ENCODE measurements at places on chromosomes 5 and 9.

DNA sequence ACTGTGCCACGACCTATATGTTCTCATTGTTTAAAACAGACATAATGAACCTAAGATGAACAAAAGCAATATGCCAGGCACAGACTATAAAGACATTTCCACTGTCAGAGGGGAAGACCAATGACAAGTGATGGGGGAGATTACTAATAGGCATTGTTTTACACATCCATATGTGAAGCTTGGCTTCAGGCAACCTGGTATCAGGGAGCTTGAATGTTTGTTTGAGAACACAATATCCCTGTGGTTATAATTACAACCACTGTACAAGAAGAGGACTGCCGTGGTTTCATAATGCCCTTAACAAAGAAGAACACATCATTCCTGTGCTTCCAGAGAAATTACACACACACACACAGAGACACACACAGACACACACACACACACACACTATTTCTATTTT, 385.7 kb downstream of the BNC2 start:
- no peak for DNase-seq

DNA sequence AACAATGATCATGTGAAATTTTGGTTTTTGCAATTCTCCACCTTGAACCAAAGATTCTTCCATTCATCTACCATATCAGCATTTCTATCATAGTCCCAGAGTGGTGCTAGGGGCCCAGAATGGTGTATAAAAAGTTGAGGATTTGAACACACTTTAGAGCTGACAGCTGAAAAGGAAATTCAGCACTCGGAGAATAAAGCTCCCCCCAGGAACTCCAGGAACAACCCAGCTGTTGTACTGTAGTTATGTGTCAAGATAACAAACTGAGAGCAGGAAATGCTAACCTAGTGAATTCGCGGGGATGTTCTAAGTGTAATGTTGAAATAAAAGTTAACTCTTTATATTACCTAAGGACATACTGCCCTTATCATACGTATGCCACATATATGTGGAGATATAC, 216.7 kb downstream of the NFIB start:
- no peak for DNase-seq

GRCh38 chr9:6930827-6931226, 173.1 kb downstream of the KDM4C start:
- no peak for DNase-seq

DNA sequence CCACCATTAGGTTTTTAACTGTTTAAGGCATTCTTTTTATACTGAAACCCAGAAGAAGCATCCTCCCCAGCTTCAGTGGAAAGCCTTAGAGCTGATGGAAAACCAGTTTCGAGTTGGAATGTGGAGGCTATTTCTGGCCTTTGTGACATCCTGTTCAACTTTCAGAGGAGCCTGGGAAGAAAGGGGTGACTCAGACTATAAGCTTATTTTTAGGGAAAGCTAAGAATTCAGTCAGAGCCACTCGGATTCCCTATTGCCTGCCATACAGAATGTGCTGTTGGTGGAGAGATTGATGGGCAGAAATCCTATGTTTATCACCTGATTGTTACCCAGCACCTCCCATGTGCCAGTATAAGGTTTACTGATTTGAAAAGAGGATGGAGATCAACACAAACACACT, 19.8 kb downstream of the PALM2AKAP2 start:
- DNase-seq, result no peak

- DNase-seq, result peak; percentile 31
These were observed 16.5 kb downstream of the ASS1 start for GRCh38 chr9:130461218-130461630.

DNA sequence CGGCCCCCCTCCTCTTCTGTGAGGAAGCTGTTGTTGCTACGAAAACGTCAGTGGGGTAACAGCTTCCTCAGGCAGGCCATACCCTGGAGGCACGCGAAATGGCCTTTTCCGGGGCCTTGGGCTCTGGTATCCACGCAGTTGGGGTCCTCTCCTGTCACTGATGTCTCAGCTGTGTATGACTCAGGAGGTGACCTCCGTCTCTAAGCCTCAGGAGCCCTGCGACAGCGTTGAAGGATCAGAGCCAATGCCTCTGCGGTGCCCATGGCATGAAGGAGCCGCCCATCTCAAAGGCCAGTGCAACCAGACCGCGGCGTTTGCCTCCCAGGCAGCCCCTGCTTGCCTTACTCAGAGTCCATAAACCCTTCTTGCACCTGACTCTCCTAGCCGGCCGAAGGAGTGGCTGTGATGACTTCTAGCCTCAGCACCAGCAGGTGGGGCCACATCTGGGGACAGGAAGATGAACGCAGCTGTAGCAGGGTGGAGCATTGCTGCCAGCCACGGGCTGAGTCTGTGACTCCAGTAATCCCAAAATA, 1.0 kb upstream of the MXD3 start:
- DNase-seq, result no peak

- no peak for DNase-seq
These were observed 43.0 kb upstream of the KCNV2 start for GRCh38 chr9:2674141-2674824.

All from stimulated activated CD8-positive, alpha-beta memory T cell treated with anti-CD3 and anti-CD28 coated beads, Interleukin-4, amount 100 ng/mL, for 4 hours (primary cell).